Urinary bladder (tissue), 4 donors: ENCODE measurements at places on chromosomes 1 and 21. TPM values are rescaled to one million over a fixed set of nuclear protein-coding genes. Genes with fewer than 3 reads are reported as not detected.

- DNase-seq, result no peak
Measured at GRCh38 chr1:173411835-173412742, 65.0 kb upstream of the PRDX6 start.

- DNase-seq, result no peak
Measured at GRCh38 chr1:66685265-66685664, 67.0 kb upstream of the DYNLT5 start.

DNA sequence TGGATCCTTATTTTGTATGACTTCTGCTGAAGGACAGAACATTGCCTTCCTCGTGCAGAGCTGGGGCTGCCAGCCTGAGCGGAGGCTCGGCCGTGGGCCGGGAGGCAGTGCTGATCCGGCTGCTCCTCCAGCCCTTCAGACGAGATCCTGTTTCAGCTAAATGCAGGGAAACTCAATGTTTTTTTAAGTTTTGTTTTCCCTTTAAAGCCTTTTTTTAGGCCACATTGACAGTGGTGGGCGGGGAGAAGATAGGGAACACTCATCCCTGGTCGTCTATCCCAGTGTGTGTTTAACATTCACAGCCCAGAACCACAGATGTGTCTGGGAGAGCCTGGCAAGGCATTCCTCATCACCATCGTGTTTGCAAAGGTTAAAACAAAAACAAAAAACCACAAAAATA lies 27.5 kb upstream of the KDM4A start:
- no peak for DNase-seq

GRCh38 chr1:158371188-158371953 lies 17.7 kb downstream of the CD1E start:
- no peak for DNase-seq

DNA sequence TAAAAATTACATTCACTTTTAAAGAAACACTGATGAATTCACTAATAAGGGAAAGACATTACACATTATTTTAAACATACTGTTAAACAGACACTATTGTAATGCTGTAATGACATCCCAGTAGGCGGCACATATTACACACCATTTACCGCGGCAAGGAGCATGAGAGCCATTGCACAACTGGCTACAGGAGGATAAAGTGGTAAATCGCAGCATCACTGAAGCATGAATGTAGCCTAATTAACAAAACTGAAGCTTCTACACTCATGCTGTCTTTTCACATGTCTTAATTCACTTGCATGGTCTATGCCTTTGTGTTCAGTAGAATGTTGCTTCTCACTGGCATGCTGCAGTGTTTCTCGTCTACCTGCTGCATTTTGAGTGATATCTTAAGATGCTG lies 1046.0 kb downstream of the MRPL39 start:
- DNase-seq, result no peak

GRCh38 chr1:108121358-108122143 lies 78.6 kb downstream of the SLC25A24 start:
- no peak for DNase-seq

- DNase-seq, result no peak
Measured at GRCh38 chr1:26545969-26546323, 16.4 kb downstream of the RPS6KA1 start.

- DNase-seq, result no peak
Measured at GRCh38 chr1:168096296-168097165, 40.2 kb downstream of the GPR161 start.

DNA sequence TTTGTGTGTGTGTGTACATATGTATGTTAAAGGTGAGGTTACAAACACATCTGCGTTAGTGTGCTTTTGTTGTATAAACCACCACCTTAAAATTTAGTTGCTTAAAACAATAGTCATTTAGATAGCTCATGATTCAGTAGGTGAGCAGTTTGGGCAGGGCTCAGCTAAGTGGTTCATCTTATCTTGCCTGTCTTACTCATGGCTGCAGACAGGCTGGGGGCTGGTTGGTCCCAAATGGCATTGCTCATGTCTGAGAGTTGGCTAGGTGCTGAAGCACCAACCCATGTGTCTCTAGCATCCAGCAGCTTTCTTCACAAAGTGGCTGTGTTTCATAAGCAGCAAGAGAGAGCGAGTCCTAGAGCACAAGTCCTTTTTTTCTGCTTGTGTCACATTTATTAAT lies 91.4 kb downstream of the MACF1 start:
- DNase-seq, result no peak

DNA sequence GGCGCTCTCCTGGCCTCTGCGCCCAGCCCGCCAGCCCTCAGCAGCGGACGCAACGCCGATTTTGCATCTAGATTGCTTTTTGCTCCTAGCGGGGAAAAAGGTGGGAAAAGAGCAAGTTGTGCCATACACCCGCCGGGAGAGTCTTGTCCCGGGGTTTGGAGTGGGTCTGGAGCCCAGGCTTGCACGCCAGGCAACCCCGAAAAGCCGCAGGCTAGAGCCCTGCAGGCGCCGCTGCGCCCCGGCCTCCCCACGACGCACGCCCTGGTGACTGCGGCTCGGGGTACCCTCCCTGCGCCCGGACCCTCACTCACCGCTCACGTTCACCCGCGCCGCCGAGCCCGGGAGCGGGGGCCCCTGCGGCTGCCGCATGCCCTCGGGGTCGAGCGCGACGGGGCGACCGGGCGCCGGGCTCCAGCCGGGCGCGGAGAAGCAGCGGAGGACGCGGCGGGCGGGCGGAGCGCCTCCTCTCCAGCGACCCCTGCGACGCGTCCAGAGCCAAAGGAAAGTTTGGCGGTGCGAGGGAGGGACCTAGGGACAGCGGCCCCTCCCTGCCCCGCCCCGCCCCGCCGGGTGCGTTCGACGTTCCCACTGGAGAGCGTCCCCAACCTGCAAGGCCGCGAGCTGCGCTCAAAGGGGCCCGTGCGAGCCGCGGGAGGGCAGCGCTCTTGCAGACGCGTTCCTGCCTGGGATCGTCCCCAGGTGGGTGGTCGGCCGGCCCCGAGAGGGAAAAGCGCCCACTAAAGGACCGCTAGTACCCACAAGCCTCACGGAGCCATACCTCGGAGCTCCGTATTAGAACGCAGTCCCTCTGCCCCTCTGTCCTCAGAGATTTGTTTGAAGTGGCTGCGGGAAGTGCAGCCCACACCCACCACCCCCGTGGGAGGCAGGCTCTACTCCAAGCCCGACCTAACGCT lies at the start of gene LPAR3:
Gene LPAR3, minus strand, starts transcription at position 502 of the 914 bp plus-strand sequence. CDS start 27,086 bp downstream, outside the sequence.
- DNase-seq, result no peak

DNA sequence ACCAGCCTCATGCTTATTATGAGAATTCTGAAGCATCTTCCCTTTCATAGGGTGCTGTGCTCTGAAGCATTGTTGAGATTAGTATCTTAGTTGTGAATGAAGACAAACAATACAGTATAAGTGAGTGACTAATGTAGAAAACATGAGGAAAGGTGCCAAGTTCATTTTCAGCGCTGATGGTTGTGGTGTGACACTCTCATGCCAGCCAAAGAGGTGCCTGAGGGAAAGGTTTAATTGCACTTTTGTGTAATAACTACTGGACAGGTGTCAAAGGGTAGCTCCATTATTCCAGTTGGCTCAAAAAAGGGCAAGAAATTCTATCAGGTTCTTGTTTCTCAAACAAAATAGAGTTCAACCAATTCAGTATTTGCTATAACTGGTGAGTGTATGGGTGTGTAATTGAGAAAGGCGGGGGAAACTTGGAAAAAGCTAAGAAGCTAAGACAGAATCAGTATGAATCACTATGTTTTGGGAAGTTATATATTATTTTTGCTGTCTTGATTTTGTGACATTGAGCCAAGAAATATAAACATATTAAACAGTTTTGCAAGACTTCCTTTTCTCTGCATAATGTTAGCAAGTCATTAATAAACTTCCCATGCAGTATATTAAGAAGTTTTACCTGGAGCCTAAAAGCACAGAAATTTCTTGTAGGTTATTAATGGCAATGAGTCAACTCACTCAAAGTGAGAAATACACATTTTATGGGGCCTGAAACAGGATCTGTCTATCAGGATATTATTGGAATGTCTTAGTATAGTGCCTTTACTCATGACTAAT lies 31.8 kb downstream of the KCNK2 start:
- DNase-seq, result no peak

DNA sequence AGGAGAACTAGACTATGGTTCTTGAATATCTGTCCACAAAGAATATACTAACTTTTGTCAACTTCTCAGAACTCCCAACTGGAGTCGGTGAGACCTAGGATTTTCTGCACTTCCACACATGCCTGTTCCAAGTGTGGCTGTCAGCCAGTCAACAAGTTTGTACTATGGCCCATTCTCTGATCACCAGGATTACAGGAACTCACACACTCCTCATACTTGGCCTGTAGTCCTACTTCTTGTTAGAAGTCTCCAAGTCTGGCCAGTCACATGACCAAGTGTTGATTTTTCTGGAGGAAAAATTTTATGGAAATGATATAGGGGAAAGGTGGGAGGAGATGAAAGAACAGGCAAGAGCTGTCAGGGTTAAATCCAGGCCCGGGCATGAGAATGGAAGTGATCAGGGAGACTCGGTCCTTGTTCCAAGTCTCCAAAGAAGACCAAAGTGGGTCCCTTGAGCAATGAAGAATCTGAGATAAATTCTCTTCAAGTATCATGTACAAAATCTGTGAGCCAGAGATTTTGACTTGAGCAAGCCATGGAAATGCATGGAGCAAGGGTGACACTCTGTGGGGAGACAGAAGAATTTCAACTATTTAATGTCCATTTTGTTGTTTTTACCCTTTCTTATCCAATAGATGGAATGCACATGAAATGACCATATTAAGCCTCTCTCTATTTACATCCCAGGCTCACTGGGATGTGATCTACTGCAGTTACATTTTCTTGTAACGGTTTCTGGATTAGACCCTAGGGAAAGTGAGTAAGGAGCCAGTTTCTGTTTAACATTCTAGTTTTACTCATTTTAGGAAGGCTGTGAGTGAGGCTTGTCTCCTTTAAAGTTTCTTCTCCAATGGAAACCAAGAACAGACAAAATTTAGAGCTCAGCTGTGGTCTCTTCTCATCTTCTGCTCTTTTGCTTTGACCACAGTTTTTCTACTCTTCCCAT lies 320.9 kb downstream of the ASTN1 start:
- DNase-seq, result peak; percentile 26

- DNase-seq, result no peak
Measured at GRCh38 chr1:47433037-47433421, 4.8 kb upstream of the FOXD2 start.

GRCh38 chr1:14067711-14068110 lies 367.7 kb downstream of the PRDM2 start:
- DNase-seq, result no peak

DNA sequence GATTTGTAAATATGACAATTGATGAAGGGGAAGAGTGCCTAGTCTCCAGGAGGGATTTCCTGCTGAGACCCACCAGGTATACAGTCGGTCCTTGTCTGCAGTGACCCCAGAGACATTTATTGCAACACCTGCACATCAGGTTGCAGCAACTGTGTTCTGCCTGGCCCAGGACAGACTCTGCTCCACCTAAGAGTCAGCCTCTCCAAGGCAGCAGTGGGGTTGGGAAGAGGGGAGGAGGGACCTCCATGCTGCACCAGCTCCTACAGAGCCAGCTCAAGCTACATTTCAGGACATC lies 120.4 kb upstream of the IRF2BP2 start:
- no peak for DNase-seq

The CRABP2 gene
- polyA plus RNA-seq, result 25.3 TPM

The FAM131C gene
- polyA plus RNA-seq, result 0.30 TPM

The SESN2 gene
- 9.9 TPM for polyA plus RNA-seq

The RIPK4 gene
- polyA plus RNA-seq, result 2.7 TPM

The IFNLR1 gene
- 0.51 TPM for polyA plus RNA-seq

The GIPC2 gene
- 2.5 TPM for polyA plus RNA-seq

The FBXO42 gene
- polyA plus RNA-seq, result 28.2 TPM

The LRRC71 gene
- not detected for polyA plus RNA-seq

The RNU5D-1 gene
- not detected for polyA plus RNA-seq
